ENCODE measurements at places on chromosomes 1 and 21.

- H3K36me3 ChIP-seq: no peaks in the 10 kb centered on the region
- no peak overlapping the region for H3K27ac ChIP-seq
- no peaks in the 10 kb centered on the region for H3K27me3 ChIP-seq
- peaks cover 27% of the 10 kb centered on the region for H3K4me1 ChIP-seq
Measured at GRCh38 chr21:38769191-38769780, 36.4 kb upstream of the ETS2 start.

DNA sequence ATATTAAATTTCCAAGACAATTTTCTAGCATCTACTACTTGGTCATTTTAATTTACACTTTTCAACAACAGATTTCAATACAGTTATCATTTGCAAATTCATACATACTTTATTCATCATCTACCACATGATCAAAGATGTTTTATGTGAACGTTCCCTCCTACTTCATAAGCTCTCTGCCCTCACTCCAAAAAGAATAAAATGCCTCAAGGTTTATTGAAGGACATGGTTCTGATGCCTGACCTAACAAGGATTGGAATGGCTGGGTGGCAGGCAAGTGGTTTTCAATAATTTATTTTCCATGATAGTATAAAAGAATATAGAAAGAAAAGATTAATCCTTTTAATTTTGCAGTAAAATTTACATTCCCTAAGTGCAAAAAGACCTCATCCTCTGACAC is 5.4 kb downstream of the CDKN2C start:
- peaks cover 44% of the 10 kb centered on the region for H3K4me1 ChIP-seq
- H3K36me3 ChIP-seq: no peaks in the 10 kb centered on the region
- H3K27ac ChIP-seq: no peak overlapping the region
- H3K4me3 ChIP-seq: no peak overlapping the region

DNA sequence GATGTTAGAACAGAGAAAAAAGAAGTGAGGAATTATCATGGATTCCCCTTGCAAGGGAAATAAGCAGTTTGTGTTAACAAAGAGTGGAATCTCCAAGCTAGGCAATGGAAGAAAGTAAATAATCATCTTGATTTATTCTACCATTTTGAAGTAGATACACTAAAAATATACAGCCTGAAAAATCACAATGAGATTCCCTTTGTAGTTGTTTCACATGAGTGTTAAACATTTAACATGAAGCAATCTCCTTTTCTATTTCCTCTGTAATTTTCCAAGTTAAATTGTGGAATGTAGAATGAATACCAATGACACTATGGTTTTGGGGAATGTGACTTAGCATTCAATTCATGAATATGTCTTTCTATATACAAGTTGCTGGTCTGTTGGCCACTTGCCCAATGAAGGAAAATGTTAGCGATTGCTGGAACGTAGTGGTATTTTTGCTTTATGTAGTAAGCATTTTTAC is 5.7 kb downstream of the TGFB2 start:
- DNase-seq: no peak
- no peak overlapping the region for H3K27ac ChIP-seq
- no peak overlapping the region for H3K4me3 ChIP-seq
- H3K36me3 ChIP-seq: no peaks in the 10 kb centered on the region
- no peaks in the 10 kb centered on the region for H3K27me3 ChIP-seq

DNA sequence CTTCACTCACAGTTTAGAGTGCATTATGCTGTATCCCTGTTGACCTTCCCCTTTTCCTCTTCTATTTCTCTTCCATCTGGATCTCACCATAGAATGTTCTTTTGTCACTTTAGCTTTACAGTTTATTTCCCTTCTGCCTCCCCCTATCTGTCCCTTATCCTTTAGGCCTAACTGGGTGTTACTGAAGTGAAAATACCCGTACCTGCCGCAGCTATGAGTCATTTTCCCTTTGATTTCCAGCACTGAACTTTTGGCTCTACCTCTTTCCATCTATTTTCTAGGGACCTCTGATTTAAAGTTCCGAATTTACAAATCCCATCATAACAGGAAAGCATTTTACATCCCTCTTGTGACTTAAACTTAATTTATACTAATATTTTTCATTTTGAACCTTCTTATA is 19.7 kb downstream of the ITSN1 start:
- H3K36me3 ChIP-seq: no peaks in the 10 kb centered on the region
- DNase-seq: no peak

DNA sequence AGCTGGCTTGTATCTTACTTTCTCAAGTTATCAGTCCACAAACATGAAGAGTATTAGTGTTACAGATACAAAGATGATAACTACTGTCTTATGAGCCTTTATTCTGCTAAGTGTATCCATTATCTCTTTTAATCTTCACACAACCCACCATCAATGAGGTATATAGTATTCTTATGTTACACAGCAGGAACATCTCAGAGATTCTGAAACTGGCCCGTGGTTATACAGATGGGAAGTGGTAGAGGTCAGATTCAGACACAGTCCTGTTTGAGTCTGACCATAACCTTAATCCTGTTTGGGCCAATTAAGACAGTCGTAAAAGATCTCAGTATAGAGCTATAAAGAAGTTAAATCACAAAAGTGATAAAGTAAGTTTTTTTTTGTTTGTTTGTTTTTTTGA is 5.1 kb upstream of the TMEM269 start:
- peaks cover 29% of the 10 kb centered on the region for H3K36me3 ChIP-seq
- no peaks in the 10 kb centered on the region for H3K27me3 ChIP-seq
- peaks cover 2% of the 10 kb centered on the region for H3K4me1 ChIP-seq
- H3K27ac ChIP-seq: no peak overlapping the region
- DNase-seq: no peak

GRCh38 chr1:35714921-35715567 is 3.6 kb downstream of the C1orf216 start:
- H3K4me1 ChIP-seq: peaks cover 33% of the 10 kb centered on the region
- no peak overlapping the region for H3K27ac ChIP-seq
- no peaks in the 10 kb centered on the region for H3K27me3 ChIP-seq
- no peak for DNase-seq
- no peak overlapping the region for H3K4me3 ChIP-seq

DNA sequence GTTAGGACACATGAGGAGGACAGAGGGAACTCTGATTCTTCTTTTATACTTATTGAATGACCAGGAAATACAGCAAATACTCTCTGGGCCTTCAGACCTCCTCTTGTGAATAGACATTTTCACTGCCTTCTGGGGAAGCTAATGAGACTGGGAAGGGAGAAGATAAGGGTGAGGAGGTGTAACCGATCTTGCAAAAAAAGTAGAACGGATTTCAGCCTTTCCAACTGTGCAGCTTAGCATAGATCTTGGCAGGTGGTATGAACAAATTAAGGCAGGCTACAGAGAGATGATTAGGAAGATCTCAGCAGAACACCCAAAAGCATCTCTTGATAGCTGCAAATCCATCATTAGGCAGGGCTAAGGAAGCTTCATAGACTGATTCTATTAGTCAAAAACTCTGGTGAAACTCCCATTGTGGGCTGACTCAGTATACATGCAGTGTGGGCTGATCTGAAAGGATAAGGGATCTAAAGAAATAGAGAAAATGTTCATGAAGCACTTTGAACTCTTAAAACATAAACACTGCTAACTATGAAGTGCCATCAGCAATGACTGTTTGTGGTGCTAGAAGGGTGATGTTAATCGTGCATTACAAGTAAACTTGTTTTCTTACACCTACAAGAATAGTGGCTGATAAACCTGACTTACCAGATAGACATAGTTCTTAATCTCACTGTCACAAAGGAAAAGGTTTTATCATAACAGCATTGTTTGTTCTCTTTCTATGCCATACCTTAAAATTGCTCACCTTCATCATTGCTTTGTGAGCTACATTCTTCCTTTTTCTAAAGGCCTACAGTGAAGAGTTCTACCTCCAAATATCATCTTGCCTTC is 85.5 kb upstream of the PALMD start:
- H3K4me1 ChIP-seq: no peaks in the 10 kb centered on the region
- H3K27ac ChIP-seq: no peak overlapping the region
- no peak for DNase-seq
- H3K27me3 ChIP-seq: no peaks in the 10 kb centered on the region
- no peak overlapping the region for H3K4me3 ChIP-seq
- no peaks in the 10 kb centered on the region for H3K36me3 ChIP-seq

GRCh38 chr1:36320291-36320761 is 3.1 kb downstream of the EVA1B start:
- no peak overlapping the region for H3K27ac ChIP-seq
- no peak overlapping the region for H3K4me3 ChIP-seq
- H3K27me3 ChIP-seq: no peaks in the 10 kb centered on the region
- peaks cover 28% of the 10 kb centered on the region for H3K4me1 ChIP-seq
- DNase-seq: no peak

DNA sequence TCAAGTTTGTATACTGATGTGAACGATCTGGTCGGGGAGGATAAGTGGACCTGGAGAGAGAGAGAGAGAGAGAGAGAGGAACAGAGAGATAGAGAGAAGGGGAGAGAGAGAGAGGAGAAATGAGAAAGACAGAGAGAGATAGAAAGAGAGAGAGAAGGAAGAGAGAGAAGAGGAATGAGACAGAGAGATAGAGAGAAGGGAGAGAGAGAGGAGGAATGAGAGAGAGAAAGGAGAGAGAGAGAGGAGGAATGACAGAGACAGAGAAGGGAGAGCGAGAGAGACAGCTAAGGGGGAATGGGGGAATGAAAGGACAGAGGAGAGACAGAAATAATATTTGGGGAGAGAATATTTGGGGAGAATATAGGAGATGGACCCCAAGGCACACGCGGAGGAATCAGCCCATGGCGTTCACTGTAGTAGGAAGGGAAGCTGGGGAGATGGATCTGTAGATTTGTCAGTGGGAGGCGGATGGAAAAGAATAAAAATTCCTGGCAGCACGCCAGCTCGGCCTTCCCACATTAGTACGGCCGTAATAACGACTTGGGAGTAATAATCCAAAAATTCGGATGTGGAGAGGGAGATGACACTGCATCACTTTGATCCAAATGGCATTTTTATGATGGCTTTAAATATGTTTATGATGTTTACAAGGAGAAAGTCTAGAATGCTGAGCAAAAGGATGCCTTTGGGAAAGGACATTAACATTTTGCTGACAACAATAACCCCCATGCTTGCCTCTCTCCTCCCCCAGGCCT is 159.8 kb upstream of the KCNJ6 start:
- H3K4me1 ChIP-seq: no peaks in the 10 kb centered on the region
- no peak overlapping the region for H3K27ac ChIP-seq
- H3K36me3 ChIP-seq: no peaks in the 10 kb centered on the region
- no peak for DNase-seq
- no peak overlapping the region for H3K4me3 ChIP-seq

GRCh38 chr1:158089925-158090637 is 90.6 kb upstream of the CD1D start:
- H3K36me3 ChIP-seq: no peaks in the 10 kb centered on the region
- H3K4me3 ChIP-seq: no peak overlapping the region
- no peak for DNase-seq
- no peaks in the 10 kb centered on the region for H3K27me3 ChIP-seq
- no peaks in the 10 kb centered on the region for H3K4me1 ChIP-seq

DNA sequence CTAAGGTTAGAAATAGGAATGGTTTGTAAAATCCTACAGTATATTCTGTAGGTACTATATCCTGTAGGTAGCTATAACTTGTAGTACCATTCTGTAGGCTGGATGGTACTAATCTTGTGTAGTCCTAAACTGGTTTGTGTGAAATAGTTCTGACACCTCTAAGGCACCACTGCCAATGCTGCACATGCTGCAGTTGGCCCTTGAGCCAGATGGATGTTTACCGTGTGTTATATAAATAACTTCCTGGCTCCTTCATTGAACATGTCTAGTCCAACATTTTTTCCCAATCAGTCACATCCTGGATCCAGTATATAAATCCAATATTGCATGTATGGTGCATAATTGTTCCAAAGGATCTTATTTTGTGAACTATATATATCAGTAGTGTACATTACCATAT is 89.5 kb upstream of the GNG4 start:
- no peaks in the 10 kb centered on the region for H3K27me3 ChIP-seq
- H3K4me1 ChIP-seq: no peaks in the 10 kb centered on the region
- DNase-seq: no peak
- no peaks in the 10 kb centered on the region for H3K36me3 ChIP-seq
- H3K4me3 ChIP-seq: no peak overlapping the region
- no peak overlapping the region for H3K27ac ChIP-seq

DNA sequence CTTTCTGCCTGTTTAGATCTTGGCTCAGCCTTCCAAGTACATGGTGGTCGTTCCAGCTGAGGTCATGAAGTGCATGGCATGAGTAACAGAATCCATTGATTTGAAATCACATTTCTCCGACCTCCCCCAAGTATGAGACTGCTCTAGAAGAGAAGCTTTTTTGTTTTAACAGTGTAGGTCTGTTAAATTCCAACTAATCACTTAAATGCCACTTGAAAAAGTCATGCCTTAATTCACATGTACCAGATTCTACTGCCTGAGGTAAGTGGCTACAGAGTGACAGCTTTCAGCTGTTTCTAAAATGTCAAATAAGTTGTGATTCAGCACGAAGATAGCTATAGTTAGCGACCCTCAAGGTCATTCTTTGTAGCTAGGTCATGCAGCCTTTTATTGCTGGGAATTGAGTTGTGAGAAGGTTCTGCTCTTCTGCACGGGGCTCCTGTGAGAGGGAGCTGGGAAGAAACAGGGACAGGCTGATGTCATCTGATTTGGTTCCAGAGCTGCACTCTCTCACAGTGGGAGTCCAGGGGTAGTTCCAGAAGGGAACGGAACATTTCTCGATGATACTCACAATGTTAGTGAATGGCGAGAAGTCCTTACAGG is 112.7 kb downstream of the VPS13D start:
- H3K27me3 ChIP-seq: no peaks in the 10 kb centered on the region
- H3K27ac ChIP-seq: no peak overlapping the region
- H3K36me3 ChIP-seq: peaks cover 8% of the 10 kb centered on the region
- H3K4me1 ChIP-seq: peaks cover 51% of the 10 kb centered on the region
- DNase-seq: no peak

- H3K4me1 ChIP-seq: no peaks in the 10 kb centered on the region
- H3K4me3 ChIP-seq: no peak overlapping the region
- no peaks in the 10 kb centered on the region for H3K27me3 ChIP-seq
- DNase-seq: no peak
Measured at GRCh38 chr1:213526306-213526705, 461.5 kb upstream of the PROX1 start.

DNA sequence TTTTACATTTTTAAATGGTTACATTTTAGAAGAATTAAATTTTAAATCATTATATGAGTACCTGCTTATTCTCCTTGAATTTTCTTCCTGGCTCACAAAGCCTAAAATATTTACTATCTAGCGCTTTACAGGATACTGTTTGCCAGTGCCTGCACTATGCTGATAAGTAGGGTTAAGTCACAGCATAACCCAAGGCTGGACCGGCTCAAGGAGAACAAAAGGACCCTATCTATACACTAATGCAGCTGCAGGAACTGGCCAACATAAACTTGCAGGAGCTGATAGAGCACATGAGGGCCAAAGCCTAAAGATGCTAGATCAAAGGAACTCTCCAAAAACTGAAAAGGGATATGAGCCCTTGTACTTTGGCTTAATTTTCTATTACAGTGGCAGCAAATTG is 1086.9 kb upstream of the TMPRSS15 start:
- no peaks in the 10 kb centered on the region for H3K36me3 ChIP-seq
- no peaks in the 10 kb centered on the region for H3K27me3 ChIP-seq
- no peak overlapping the region for H3K27ac ChIP-seq
- no peak overlapping the region for H3K4me3 ChIP-seq

All from CD4-positive, alpha-beta memory T cell (primary cell).